ENCODE measurements at places on chromosomes 1 and 21.
A peak's percentile ranks its signal among the peaks of the same experiment; 100 is the strongest.

DNA sequence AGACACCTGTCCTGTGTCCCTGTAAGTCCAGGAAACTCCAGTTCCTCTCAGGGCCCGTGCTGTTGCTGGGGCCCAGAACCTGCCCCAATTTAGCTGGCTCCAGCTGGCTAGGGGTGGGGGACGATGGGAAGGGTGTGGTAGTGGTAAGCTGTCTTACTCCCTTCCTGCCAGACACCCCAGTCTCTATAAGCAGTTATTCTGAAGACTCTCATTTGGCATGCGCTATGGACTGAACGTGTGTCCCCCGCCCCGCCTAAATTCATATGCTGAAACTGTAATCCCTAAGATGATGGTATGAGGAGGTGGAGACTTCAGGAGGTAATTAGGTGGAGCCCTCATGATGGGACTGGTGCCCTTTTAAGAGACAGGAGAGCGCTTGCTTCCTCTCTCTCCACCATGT, 82.0 kb downstream of the MAP3K7CL start:
- no peak for DNase-seq

DNA sequence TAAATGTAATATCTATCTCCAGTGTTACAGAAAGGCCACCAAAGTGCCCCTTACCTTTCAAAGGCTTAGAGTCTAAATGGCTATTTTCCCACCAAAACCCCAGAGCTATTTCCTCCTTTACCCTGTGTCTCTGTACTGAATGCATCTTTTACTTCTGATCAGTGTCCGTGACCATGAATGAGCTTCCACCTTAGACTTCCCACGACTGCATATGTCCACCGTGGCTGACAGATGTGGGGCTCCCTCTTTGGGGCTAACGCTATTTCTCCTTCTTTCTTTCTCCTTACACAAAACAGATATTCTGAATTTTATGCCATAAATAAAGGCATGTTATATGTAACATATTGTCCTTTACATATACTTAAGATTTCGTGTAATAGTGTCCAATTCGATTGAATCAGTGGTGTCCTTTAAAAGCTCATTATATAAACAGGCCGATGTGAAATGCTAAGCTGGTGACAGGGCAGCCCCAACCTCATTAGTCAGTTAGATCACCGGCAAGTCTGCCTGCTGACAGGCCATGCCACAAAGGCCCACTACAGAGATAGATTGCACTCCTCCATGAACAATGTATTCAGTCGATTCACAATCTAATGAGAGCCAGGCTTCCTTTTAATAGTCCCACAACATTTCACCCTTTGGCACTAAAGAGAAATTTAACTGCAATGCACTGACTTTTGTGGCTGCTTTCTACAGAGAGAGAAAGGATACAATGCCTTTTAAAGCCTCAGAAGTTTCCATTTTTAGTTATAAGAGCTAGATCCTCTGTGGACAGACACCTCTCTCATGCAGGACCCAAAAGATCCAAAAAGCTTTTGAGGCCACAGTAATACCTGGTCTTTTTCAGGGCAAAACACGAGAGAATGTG, 297.9 kb downstream of the PCP4 start:
- no peak for DNase-seq

DNA sequence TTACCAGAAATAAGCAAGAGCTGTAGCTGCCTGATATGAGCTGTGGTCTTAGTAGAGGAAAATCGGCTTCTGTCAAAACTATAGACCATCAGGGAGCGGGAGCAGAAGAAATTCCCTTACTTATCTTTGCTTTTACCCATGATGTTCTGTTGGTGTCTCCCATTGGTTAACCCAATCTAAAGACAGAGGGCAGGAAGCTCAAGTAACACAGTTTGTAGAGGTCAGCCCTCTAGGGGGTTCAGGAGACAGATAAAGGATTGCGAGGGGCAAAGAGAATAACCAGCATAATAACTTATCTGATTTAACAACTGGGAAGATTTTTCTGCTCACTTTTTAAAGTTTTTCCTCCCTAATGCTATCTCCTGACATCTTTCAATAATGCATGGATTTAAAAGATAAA, 142.4 kb downstream of the NTMT2 start:
- DNase-seq: no peak

DNA sequence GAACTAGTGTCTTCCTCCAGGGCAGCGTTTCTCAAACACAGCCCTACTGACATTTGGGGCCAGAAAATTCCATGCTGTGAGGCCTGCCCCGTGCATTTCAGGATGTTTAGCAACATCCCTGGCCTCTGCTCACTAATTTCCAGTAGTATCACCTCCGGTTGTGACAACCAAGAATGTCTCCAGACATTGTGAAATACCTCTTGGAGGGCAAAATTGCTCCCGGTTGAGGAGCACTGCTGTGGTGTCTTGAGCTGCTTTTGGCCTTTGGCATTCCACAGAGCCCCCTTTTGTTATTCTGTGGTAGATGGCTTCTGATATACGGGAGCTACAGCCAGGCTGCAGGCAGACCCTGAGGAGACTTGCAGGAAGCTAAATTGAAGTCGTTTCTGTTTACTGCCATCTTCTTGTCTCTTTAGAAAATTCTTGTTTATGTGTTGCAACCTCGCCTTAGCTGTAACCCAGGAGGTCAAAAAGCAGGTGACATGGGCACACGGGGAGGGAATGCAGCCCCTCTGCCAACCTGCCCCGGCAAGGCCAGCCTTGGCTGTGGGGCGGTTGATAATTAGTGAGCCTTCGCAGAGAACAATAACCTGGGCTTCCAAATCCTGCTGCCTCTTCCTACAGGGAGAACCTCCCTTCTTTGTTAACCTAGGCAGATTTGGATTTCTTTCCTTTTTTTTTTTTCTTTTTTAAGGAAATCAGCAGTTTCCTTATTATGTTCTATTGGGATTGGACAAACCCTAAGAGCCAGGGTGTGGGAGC, 74.7 kb upstream of the AKT3 start:
- DNase-seq: no peak

DNA sequence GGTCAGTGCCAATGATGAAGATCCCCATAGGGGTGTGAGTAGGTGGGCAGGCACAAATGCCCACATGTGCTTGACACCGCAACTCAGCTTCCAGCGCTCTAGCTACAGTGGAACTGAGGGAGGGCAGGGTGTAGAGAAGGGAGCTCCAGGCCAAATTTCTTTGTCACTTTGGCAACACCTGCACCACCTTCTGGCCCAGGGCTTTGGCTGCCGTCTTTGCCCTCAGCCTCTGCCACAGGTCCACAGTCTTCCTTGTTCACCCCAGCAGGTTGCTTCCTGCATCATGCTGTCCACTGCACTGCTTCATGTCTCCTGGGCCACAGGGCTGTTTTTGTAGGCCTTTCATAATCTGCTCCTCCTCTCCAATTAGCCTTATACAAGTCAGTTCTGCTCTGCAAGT, 20.4 kb upstream of the FMOD start:
- DNase-seq: no peak

GRCh38 chr1:169624912-169625311, 5.0 kb downstream of the SELP start:
- no peak for DNase-seq

DNA sequence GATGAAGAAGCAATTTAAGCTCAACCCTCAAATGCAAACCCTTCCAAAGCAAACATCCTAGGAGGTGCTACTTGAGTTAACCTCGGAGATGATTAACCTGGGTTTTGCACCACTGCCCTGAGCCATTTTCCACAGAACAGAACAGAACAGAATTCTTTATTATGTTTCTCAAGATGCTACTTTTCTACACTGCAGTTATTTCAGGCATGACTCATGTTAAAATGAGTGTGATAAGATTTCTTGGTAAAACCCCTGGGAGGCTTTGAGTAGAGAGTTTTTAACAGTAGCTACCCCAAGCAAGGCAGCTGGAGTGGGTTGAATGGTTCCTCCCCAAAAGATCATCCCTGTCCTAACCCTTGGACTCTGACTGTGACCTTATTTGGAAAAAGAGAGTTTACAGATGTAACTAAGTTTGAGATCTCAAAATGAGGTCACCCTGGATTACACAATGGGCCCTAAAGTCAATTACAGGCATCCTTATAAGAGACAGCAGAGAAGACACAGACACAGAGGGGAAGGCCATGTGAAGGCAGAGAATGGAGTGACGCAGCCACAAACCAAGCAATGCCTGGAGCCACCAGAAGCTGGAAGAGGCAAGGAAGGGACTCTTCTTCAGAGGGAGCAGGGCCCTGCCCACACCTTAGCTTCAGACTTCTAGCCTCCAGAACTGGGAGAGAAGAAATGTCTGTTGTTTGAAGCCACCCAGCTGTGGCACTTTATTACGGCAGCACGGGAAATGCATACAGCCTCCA, 153.4 kb downstream of the ETS2 start:
- peak; percentile 69 for DNase-seq

- no peak for DNase-seq
These were observed 126.4 kb downstream of the ZZZ3 start for GRCh38 chr1:77556045-77556444.

GRCh38 chr1:113904293-113904673, 316 bp downstream of the AP4B1 start:
- DNase-seq: no peak

DNA sequence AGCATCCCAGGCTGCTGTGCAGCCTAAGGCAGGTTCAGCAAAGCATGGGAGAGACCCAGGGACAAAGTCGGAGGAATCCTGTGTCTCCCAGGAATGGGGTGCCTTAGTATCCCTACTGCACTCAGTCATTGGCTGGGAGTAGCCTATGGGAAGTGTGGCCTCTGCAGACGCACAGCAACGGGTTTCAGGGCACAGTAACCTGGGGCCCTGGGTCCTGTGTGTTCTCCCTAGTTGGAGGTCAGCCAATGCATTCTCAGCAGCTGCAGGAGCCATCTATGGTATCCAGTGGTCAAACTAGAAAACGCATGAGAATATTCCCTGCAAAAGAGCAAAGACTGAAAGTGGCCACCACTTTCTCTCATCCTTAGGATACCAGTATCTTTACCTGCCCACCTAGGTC, 13.7 kb upstream of the C1orf21 start:
- DNase-seq: no peak

- no peak for DNase-seq
These were observed 1.5 kb upstream of the TINAGL1 start for GRCh38 chr1:31574749-31575368.

DNA sequence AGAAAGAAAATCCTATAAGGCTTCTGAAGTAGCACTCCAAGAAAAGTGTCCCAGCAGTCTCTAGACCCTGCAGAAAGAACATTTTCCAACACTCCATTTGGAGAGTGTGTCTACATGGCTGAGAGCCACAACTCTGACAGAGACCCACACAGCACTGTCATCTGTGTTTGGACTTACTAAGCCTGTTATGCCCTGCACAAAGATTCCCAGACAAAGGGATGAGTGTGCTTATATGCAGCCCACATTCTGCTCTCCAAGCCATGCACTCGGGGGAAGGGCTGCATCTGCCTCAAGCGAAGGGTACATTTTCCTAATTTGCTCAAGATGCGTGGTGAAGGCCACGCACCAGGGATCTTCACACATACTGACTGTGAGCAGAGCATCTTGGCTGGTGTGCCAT, 24.4 kb upstream of the SLAMF6 start:
- DNase-seq: no peak

- no peak for DNase-seq
These were observed 897 bp downstream of the EPHX4 start for GRCh38 chr1:92030656-92031107.
